ENCODE measurements at places on chromosomes 2 and 18.

- DNase-seq, result peak; percentile 40
Observed at GRCh38 chr2:181411105-181411849, 45.9 kb upstream of the ITGA4 start.

DNA sequence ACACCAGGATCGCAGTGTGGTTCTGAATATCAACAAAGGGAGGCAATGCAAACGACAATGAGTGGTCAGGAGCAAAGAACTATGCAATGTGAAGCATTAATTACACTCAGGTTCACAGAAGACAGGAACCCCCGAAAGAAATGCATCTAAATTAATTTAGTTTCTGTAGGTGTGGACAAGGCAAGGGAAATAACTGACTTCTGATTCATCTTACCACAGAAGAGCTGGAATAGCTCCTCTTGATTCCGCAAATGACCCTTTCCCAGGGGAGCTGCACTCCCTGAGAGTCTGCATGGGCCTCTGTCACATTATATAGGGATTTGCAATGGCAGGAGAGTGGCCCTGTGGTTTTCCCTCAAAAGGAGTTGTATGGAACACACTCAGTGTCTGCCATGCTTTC is 263.9 kb upstream of the APCDD1 start:
- DNase-seq, result no peak

GRCh38 chr2:238761868-238762267 is 86.0 kb upstream of the TWIST2 start:
- no peak for DNase-seq

- DNase-seq, result no peak
Observed at GRCh38 chr18:582465-582864, 2.3 kb downstream of the CETN1 start.

DNA sequence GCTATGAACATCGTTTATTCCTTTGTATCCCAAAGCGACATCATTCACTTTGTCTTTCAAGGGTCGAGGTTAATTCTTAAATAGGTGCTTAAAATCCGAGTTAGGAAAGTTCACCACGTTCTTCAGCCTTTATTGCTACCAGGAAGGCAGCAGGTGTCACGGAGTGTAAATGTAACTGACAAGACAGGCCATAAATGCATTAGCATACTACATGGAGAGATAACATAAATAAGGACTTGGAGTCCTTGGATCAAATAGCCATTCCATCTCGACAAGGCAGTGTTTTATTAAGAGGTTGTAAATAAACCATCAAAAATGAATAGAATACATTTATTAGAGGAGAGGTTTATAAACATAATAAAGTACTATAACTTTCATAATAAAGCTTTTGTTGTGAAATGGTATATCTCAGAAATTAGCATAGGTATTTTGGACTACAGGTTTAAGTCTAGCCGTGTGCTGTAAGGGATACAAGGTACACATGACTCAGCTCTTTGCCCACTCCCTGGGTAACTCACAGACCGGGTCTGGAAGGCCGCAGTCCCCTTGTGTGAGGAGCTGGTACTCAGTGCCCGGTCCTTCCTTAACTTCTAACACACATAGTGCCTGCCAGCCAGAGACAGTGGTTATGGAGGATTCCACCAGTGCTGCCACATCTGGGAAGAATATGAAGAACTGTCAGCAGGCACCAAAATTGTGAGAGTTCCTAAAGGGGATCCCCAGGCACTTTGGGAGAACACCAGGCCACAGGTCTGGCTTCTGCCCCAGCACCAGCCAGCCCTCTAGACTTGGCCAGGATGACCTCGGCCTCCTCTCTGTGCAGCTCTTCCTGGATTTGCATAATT is 29.4 kb downstream of the CAPN13 start:
- DNase-seq, result no peak

DNA sequence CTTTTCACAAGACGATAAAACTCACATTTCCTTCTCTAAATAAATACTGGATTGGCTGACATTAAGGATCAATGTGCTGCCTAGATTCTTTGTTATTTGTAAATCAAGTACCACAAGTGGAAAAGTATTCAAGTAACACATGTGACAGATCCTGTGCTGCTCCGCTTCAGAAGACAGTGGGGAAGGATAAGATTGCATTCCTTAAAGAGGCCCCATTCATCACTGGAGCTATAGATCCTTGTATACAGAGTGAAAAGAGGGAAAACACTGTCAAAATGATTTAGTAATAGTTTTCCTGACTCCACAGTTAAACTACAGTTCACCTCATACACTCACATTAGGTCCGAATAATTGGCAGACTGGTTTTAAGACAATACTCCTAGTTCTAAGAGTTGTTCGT is 108.0 kb upstream of the CSRNP3 start:
- DNase-seq, result no peak

DNA sequence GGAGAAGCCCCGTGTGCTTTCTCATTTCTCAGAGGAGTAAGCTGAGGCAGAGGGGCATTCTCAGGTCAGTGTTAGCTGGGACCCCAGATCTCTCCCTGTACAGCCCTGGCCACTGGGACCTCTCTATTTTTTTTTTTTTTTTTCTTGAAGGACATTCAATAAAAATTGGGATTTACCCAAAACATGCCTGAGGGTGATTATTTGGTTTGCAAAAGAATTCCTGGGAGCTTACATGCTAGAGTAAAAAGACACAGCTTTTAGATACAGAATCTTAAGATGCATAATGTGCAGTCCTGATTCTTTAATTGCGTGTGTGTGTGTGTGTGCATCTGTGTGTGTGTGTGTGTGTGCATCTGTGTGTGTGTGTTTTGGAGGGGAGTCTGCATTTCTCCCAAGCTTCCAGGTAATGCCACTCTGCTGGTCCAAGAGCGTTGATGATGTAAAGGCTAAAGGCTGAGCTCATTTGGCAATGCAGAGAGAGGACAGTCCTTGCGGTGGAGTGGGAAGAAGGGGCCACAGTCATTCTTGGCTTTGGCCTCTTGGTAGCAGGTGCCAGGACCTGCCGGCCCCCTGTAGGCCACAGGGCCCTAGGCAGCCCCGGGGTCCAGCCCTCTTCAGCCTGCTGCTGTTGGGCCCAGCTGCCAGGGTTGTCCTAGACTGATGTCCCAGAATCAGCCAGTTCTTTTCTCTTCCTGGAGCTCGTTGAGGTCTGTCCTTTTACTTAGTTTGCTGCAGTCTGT is 74.1 kb upstream of the MCFD2 start:
- DNase-seq, result peak; percentile 15

- no peak for DNase-seq
Observed at GRCh38 chr2:101251844-101252407, 760 bp upstream of the CNOT11 start.

DNA sequence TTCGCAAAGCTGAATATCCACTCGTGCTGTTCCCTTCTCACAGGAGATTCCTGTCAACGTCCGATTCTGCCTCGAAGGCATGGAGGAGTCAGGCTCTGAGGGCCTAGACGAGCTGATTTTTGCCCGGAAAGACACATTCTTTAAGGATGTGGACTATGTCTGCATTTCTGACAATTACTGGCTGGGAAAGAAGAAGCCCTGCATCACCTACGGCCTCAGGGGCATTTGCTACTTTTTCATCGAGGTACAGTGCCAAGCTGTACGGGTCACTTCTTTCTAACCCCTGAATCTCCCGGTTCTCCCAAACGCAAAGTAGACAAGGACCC is 14.6 kb downstream of the CNDP2 start:
- DNase-seq, result no peak

DNA sequence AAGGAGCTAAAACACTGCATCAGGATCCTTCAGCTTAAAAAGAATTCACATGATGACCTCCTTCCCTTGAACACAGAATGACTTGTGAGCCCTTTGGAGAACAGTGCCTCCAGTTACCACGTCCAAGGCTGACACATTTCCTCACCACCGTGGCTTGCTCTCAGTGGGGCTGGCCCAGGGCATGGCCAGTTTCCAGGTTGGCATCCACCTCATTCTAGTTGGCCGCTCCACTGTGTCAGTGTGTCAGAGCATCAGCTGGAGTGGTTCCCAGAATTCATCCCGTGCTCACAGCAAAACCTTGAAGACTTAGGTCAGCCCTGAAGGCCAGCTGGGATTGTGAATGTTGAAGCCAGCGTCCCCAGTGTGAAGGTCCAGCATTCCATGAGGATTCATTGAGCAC is 158.5 kb downstream of the INSIG2 start:
- DNase-seq, result peak; percentile 75

- no peak for DNase-seq
Observed at GRCh38 chr2:168593713-168594112, 137.6 kb downstream of the CERS6 start.

- DNase-seq, result no peak
Observed at GRCh38 chr2:23912054-23912453, 14.9 kb downstream of the ATAD2B start.

Data from heart left ventricle (tissue), 16 donors.